T-helper 22 cell (primary cell): ENCODE measurements at places on chromosomes 5 and 9.

DNA sequence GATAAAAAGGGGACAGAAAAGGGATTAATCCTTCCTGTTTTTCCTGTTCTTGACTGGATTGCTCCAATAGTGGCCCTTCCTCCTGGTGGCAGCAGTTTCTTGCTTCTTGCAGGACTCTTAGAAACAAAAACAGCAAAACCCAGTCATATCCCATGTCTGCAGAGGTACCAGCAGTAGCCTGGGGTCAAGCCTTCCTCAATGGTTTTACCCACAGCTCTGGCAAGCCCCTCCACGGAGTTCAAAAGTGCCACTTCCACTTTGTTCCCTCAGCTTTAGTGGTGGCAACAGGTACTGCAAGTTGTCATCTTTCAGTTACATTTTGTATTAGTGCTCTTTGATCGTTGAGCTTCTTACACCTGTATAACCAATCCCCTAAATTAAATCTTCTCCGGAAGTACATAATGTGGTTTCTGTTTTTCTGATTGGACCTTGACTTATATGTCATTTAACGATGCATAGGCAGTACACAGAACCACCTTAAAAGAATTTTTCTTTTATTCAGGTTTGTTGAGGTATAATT lies 8.7 kb upstream of the RANBP6 start:
- no peak for DNase-seq

GRCh38 chr5:121105921-121106320 lies 641.8 kb downstream of the PRR16 start:
- DNase-seq: no peak

GRCh38 chr5:105263515-105263914 lies 1700.9 kb upstream of the NUDT12 start:
- DNase-seq: no peak

DNA sequence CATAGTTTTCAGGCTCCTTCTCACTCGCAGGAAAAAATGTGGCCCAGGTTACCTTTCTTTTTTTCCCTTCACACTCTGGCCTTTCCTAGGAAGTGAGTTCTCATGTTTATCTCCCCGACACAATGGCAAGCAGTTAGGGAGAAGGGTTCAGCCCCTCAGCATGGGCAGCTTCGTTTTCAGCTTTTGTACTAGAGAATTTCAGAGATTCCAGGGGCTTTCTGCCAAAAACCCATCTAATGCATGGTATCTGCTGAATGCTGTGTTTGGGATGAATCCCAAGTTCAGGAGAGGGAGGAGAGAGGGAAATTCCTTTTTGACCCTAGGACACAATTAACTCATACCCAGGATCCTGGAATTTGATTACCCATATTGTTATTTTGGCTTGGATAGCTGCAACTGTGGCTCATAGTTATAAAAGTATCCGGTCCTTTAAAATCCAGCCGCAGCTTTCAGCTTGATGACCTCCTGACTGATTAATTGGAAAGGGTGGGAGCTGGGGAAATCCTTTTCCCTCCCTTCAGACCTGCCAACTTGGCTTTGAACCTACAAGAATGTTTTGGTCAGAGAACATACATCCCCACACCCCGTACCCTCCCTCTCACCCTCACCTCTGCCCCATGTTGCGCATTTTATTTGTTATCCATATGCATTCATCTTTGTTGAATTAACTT lies 78.4 kb downstream of the TMEM252 start:
- no peak for DNase-seq

DNA sequence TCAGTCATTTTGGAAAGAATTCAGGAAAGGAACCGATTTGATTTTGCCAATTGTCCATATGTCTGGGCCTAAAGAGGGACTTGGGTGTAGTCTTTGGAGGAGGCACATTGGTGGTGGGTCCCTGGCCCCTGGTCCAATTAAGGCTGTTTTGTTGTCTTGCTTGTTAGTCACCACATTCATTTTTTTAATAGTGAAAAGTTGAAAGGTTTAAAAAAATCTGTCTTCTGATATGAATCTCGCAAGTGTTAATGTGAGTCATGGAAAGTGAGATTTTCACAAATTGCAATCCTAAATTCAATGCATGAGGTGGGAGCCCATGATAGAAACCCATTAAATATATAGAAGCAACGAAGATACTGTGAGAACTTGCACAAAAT lies 165.9 kb upstream of the OTULINL start:
- no peak for DNase-seq

GRCh38 chr5:124847907-124848306 lies 101.5 kb upstream of the ZNF608 start:
- no peak for DNase-seq

DNA sequence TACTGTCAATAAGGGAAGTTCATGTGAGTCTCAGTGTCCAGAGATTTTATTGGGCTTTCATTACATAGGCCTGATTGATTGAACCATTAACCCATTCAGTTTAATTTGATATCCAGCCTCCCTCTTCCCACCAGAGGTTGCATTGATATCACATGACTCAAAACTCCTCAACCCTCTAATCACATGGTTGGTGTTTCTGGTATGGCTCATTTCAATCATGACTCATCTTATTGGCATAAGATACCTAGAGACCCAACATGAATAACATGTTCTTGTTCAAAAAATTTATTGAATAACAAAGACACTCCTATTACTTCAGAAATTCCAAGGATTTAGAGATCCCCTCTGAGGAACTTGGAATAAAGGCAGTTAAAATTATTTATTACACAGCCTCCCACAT lies 982.2 kb downstream of the TLE1 start:
- DNase-seq: no peak

DNA sequence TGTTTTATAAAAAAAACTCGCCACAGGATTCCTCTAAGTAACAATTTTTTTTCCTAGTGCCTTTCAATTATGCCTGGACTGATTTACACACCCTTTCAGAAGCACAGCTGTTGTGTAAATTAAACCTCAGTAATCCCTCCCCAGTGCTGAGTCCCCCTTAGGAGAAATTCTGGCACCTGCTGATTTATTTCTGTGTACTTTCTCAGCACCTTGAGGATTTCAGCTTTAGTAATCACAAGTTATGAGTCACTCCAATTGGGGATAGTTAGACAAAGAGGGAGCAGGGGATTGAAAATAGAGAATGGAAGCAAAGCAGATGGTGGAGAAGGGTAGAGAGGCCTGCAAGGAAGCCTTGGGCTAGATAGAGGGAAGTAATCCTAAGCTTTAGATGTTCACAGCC lies 171.7 kb downstream of the TTLL11 start:
- DNase-seq: no peak
